ENCODE measurements at places on chromosomes 16 and 17.

DNA sequence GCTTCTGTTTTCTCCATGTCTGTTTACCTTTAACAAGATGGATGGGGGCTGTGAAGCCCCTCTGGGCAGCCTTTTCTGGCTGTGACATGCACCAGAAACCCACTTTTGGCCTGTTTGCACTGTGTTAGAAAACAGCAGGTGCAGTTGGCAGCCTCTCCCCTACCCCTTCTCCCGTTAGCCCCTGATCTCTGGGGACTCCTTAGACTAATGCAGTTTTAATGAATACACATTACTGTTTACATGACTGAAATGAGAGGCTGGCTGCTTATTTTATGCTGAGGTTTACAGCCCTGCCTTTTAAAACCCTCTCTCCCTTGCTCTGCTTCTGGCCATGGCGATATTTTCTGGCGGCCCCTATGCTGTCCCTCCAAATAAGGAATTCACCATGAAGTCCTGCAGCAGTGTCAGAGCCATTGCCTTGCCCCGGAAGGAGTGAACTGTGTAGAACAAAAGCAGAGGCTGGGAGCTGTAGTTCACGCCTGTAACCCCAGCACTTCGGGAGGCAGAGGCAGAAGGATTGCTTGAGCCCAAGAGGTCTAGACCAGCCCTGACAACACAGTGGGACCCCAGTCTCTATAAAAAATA, 79.3 kb downstream of the PRKCB start:
- no peak for DNase-seq

GRCh38 chr16:50253514-50253910, 12.8 kb upstream of the ADCY7 start:
- DNase-seq, result no peak

GRCh38 chr17:73498176-73498575, 146.1 kb downstream of the SDK2 start:
- DNase-seq, result no peak

GRCh38 chr16:28981517-28981916, 3.3 kb upstream of the LAT start:
- no peak for DNase-seq

DNA sequence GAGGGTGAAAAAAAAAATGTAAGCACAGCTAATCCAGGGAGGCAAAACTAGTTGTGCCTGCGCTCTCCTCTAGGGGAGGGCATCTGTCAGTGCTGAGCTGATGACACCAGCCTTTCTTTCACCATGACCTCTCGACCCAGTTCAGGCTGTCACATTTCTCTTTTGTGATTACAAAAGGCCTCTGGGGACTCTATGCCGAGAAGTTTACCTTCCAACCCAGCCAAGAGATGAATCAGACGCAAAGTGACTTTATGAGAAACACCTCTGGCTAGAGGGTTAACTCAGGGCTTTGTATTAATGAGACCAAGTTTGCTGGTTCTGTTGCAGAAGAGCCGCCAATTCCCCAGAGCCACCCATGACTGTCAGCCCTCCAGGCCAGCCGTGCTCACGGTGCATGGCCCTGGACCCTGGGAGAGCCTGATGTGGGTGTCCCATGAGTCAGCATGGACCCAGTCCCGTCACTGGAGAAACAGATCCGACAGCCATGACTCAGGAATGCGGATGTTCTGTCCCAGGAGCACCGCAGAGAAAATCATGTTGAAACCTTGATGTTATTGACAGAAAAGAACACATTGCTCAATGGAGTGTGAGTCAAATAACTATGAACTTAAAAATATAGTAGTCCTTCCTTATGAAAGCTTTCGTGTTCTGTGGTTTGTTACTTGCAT, 437.2 kb downstream of the HS3ST3B1 start:
- no peak for DNase-seq

GRCh38 chr17:20053361-20053964, 44.3 kb downstream of the SPECC1 start:
- DNase-seq, result no peak

- no peak for DNase-seq
These were observed 58.2 kb downstream of the STX8 start for GRCh38 chr17:9517396-9517795.

DNA sequence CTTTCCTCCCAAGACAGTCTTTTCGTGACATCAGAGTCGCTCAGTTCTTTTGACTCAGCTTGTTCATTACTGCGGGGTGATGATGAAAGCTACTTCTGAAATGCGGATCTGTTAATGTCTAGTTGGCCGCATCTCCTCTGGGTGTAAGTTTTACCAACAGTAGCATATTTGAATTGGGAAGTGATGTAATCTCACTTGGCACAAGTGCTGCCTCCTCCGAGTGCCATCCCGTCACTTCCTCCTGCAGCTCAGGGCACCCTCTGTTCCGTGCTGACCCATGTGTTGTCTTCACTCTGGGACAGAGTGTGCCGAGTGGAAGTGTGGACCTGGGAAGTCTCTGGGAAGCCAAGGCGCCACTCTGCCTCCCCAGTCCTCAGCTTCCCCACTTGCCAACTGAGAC, 8.9 kb downstream of the ADAD2 start:
- DNase-seq, result no peak

- DNase-seq, result no peak
These were observed 418.0 kb upstream of the HSBP1 start for GRCh38 chr16:83389751-83390150.

DNA sequence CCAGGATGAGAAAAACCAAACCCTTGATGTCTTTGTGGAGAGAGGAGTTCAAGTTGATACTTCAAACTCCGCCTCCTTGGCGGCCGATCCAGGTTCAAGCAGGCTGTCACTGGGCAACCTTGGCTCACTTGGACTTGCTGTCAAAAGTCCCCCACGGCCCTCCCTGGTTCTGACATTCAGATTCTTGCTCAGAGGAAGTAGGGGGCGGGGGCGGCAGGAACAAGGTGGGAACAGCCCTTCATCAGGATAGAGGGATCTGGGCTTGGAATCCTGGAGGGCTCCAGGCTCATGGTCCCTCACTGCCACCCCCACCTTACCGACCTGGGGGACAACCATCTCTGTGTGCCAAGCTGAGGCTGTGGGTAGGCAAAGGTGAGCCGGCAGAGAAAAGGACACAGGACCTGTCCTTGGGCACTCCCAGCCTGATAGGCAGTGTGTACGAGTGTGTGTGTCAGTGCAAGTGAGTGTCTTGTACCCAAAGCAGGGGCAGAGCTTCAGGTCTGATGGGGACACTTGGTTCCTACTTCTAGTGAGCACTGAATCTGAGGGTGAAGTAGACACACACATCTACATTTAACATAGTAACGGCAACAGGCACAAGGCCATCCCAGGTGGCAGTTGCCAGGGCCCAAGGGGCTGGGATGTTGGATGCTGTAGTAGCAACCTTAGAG, 6.6 kb upstream of the TSPOAP1 start:
- DNase-seq, result no peak

GRCh38 chr17:27282054-27282551, 11.8 kb upstream of the WSB1 start:
- peak; percentile 9 for DNase-seq

DNA sequence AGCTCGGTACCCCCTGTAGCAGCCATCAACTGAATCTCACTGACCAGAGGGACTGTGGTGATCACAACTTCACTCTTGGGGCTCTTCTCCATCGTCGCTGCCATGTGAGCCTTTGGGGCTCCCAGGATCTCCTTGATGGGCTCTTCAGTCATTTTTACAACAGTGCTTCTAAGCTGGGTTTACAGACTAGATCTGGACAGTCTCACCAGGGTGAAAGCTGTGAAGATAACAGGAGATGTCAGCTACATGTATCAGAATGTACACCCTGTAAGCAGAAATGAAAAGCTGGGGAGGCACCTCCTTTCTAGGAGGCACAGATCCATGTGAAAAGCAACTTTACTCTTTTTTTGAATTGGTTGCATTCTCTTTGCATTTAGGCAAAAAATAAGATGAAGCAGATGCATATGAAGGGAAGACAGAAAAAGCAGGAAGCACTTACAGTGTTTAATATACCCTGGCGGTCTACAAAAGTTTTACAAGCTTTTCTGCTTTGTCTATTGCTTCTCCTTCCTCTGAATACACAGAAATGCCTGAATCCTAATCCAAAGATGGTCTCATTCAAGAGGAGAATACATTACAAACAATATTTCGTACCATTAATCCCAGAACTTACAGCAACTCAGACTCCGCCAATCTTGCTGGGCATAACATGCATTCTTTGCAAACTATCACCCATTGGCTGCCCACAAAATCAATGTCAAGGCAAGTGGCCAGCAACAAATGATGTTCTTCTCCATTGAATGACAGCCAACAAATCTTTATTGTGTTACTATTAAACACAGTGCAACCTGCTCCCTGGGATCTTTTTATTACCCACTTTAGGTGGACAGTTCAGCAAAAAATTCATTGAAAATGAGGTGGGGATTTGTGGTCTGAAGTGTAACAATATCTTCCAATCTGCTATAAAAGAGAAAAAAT, 1.5 kb downstream of the TMEM100 start:
- no peak for DNase-seq

- DNase-seq, result no peak
These were observed 286.7 kb downstream of the SEC14L1 start for GRCh38 chr17:77427391-77427991.

- no peak for DNase-seq
These were observed 16.5 kb upstream of the AKTIP start for GRCh38 chr16:53519417-53520091.

DNA sequence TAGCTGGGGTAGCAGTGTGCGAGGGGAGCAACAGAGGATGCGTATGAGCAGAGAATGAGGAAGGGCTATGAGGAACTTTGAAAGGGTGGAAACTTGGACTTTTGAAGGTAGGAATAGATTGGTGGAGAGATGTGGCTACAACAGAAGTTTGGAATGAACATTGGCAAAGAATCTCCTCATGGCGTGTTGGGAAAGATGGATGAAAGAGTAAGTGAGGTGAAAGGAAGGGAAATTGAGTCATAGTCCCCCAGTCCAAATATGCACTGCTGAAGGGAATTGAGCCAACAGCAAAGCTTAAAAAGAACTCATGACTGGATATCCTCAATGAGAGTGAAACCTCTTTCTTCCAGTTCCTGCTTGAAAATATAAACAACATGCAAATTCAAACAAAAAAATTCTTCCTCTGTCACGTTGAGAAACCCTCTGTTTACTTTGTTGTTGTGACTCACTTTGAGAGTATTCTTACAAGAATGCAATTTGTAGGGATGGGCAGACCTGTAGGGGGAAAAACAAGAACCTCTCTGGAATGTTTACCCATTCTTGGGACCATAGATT, 313.2 kb upstream of the KCNJ16 start:
- no peak for DNase-seq
